ENCODE measurements at places on chromosomes 11 and 22. TPM values are rescaled to one million over a fixed set of nuclear protein-coding genes. Genes with fewer than 3 reads are reported as not detected.

C1QTNF5 gene
- total RNA-seq: 24.2 TPM

ZBTB16 gene
- 33.0 TPM for total RNA-seq

RIBC2 gene
- total RNA-seq: 0.32 TPM

LRRC4C gene
- not detected for total RNA-seq

CABP4 gene
- total RNA-seq: not detected

OR8D1 gene
- not detected for total RNA-seq

CRYAB gene
- total RNA-seq: 50.5 TPM

GAL gene
- 0.49 TPM for total RNA-seq

ARFIP2 gene
- total RNA-seq: 73.7 TPM

UPB1 gene
- total RNA-seq: not detected

C22orf31 gene
- not detected for total RNA-seq

OR8K3 gene
- not detected for total RNA-seq

TRIM51 gene
- not detected for total RNA-seq

LRRC32 gene
- total RNA-seq: 46.7 TPM

NLRP6 gene
- total RNA-seq: not detected

OR8U1 gene
- not detected for total RNA-seq

XKR3 gene
- total RNA-seq: not detected

MUC2 gene
- total RNA-seq: not detected

SCUBE2 gene
- total RNA-seq: 9.6 TPM

OR5A1 gene
- total RNA-seq: not detected

PHF21B gene
- not detected for total RNA-seq

P2RX6 gene
- total RNA-seq: 3.6 TPM

LRRC74B gene
- total RNA-seq: not detected

TUBA8 gene
- total RNA-seq: 0.97 TPM

PRRG4 gene
- 0.32 TPM for total RNA-seq

RASD2 gene
- not detected for total RNA-seq

MPEG1 gene
- total RNA-seq: under 0.01 TPM

RIN1 gene
- 12.8 TPM for total RNA-seq

MAJIN gene
- total RNA-seq: not detected

ANGPTL5 gene
- total RNA-seq: not detected

KDM4D gene
- total RNA-seq: 0.72 TPM

ARHGAP32 gene
- 9.1 TPM for total RNA-seq

DDIAS gene
- 2.9 TPM for total RNA-seq

APOL3 gene
- total RNA-seq: 12.5 TPM

TRIM48 gene
- total RNA-seq: not detected

POGLUT3 gene
- 25.3 TPM for total RNA-seq

KIF18A gene
- total RNA-seq: 3.4 TPM

TREH gene
- total RNA-seq: not detected

KRTAP5-9 gene
- total RNA-seq: not detected

FGF3 gene
- total RNA-seq: not detected

OR52H1 gene
- total RNA-seq: not detected

KCNJ1 gene
- total RNA-seq: not detected

SLC7A4 gene
- not detected for total RNA-seq

IL18 gene
- total RNA-seq: not detected

ENTHD1 gene
- not detected for total RNA-seq

TRIM21 gene
- 15.3 TPM for total RNA-seq

ISX gene
- total RNA-seq: not detected

RGL4 gene
- not detected for total RNA-seq

LYVE1 gene
- total RNA-seq: 0.36 TPM

PCF11 gene
- total RNA-seq: 12.8 TPM

SHISAL1 gene
- total RNA-seq: 7.5 TPM

PRODH gene
- not detected for total RNA-seq

RPLP2 gene
- 498 TPM for total RNA-seq

MYBPC3 gene
- not detected for total RNA-seq

GPHA2 gene
- total RNA-seq: not detected

Measured in cardiac atrium fibroblast (primary cell).